Activated T-cell treated with anti-CD3 and anti-CD28 coated beads, Interleukin-2, amount 50 U/mL, for 48 hours (primary cell): ENCODE measurements at places on chromosomes 7 and 10.

- no peak for DNase-seq
Observed at GRCh38 chr10:131155876-131156230, 155.7 kb downstream of the TCERG1L start.

DNA sequence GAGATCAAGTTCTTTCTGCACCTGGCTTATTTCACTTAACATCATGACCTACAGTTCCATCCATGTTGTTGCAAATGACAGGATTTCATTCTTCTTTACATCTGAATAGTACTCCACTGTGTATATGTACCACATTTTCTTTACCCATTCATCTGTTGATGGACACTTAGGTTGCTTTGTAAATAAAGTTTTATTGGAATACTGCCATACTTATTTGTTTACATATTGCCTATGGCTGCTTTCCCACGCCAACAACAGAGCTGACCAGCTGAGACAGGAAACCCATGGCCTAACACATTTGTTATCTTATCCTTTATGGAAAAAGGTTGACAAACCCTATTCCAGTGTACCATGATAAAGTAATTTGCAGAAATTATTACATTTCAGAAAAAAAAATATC lies 153.7 kb downstream of the GLI3 start:
- no peak for DNase-seq

- peak; percentile 7 for DNase-seq
Observed at GRCh38 chr10:46285300-46285699, 1.5 kb upstream of the ANTXRL start.

- no peak for DNase-seq
Observed at GRCh38 chr7:120617275-120617674, 240.7 kb downstream of the TSPAN12 start.

DNA sequence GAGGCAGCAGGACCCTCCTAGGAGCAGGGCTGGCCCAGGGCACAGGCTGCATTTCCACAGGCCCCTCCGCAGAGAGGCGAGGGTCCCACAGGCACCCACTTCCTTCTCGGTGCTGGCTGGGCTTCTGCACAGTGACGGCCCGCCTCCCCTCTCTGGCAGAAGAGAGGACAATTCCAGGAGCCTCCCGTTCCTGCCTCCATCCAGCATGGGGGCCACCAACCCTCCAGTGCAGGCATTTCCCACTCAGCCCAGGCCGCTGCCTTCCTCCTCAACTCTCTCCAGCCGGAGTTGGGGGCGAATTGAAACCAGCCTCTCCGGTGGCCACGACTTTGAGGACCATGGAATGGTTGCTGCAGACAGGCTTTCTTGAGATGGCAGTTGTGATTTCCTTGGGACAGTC lies 125.0 kb upstream of the PPP2R2D start:
- no peak for DNase-seq

DNA sequence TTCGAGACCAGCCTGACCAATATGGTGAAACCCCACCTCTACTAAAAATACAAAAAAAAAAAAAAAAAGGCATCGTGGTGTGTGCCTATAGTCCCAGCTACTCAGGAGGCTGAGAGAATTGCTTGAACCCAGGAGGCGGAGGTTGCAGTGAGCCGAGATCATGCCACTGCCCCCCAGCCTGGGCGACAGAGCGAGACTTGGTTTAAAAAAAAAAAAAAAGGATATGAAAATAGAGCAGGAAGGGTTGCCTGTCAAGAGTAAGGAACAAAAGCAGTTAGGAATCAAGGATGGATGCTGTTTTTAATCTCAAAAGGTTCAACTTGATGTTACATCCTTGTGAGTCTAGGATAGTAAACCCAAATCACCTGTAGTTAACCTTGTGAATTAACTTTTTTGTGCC lies 11.8 kb upstream of the ASCC1 start:
- DNase-seq, result no peak

DNA sequence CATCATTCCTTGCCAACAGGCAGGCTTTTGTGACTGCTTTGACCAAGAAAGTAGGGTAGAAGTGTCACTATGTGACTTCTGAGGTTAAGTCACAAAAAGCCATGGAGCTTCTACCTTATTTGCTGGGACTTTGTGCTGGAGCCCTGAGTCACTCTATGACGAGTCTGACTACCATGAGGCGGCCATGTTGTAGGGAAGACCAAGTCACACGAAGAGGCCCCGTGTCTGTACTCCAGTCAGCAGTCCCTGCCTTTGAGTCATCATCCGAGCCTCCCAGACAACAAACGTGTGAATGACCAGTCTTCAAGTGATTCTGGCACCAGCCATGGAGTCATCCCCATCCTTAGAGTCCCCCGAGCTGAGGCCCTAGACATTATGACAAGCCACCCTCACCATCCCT lies 3.5 kb upstream of the MYL10 start:
- no peak for DNase-seq

GRCh38 chr7:39504963-39505362 lies 61.2 kb upstream of the YAE1 start:
- DNase-seq, result no peak

DNA sequence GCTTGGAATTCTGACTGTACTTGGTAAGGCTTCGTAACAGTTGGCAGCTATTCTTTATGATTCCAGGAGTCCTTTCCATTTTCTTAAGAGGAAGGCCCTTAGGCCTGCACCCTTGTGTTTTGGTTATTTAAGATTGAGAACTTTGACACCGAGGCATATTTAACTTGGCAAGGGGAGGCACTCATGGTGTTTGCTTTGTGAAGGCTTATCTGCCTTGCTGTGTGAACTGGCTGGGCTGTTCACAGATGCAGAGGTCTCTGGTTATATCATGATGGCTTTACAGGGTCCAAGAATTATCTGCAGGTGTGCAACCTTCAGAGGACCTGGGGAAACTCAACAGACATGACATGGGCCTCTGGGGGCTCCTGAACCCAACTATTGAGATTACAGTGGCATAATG lies 833 bp upstream of the PNLIPRP1 start:
- DNase-seq, result no peak

DNA sequence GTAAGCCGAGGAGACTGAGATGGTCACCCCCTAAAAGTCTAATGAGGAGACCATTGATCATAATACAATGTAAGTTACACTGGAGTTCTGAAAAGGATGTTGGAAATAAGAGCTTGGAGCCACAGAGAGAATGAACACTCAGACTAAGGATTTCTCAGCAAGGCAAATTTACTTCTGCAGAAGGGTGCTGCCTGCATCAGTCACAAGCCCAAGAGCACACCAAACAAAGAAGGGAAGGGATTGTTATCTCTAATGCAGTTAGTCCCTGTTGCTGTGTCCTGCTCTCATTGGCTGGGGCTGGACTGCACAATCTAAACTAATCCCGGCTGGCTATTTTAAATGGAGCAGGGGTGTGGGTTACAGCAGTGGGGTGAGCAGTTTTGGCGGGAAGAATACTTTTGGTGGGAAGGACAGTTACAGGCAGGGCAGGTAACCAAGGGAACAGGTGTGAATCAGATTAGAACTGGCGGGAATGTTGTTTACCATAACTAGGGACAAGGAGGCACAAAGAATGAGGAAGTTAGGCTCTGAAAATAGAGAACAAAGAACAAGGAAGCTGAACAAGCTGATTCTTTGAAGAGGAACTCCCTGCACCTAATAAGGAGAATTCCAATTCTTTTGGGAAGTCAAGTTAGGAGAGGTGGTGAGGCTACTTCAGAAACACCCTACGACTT lies 30.3 kb upstream of the TRIM24 start:
- no peak for DNase-seq

DNA sequence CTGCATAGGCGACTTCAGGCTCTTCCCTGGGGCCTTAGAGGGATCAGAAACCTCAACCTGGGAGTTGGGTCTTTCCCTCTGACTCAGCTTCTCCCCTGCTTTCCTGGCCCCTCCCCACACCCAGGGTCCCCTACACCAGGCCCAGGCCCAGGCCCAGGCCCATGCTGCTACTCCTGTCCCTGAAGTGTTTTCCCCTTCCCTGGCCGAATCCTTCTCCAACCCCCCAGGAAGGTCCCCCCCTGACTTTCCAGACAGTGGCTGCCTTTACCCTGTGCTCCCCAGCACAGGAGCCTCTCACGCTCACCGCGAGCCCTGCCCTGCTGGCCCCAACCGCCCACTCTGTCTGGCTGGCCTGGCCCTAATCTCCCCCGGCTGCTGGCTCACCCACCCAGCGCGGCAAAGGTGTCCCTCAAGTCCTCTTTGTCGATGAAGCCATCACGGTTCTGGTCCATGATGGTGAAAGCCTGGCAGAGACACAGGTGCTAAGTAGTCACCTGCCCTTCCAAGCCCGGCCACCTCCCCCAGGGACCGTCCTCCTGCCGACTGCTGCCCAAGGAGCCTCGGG lies 6.4 kb downstream of the MYL10 start:
- DNase-seq, result no peak

DNA sequence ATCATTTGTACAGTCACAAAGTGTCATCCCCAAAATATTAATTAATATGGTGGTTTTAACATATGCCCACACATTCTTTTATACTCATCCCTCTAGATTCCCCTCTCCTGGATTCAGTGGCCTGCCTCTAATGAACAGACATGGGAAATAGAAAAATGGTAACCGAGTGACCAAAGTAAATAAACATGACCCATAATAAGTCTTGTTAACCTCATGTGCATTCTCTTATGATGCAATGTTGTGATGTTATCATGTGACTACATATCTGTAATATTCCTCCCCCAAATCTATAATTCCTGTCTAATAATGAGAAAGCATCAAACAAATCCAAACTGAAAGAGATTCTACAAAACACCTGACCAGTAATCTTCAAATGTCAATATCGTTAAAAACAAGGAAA lies 164.5 kb upstream of the PRSS1 start:
- no peak for DNase-seq

DNA sequence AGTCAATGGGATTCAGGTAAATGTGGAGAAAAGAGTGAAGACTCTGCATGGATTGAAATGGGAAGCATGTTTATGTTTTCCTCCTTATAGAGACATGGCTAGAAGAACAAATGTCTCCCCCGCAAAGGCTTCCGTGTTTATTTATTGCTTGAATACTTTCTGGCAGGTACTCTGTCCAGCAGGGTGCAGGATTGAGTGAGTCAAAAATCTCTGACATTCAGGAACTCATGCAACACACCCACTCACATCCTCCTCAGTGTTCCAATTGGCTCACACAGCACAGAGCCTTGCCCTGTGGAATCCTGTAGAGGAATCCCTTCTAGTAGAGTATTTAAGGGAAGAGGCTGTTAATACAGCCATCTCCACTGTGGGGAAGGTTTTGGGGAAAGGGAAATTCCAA lies 290.3 kb upstream of the VWC2 start:
- no peak for DNase-seq

- no peak for DNase-seq
Observed at GRCh38 chr10:8969853-8970252, 915.4 kb downstream of the GATA3 start.

DNA sequence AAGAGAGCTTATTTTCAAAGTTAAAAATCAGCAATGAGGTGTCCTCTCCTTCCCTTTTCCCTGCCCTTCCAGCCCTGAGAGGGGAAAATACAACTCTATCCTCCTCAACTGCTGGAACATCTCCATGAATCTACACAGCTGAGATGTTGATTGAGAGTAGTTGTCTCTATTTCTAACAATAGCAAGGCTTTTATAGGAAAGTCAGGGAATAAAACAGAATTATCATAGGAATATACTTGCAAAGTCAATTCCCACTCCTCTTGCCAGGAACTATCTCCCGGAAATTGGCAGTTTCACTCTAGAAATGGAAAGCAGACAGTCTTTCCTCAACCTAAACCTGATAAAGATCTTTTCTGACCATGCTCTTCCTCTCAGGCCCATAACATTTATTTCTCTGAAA lies 8.8 kb downstream of the HGF start:
- no peak for DNase-seq

- no peak for DNase-seq
Observed at GRCh38 chr7:7148798-7149481, 33.4 kb upstream of the C1GALT1 start.

DNA sequence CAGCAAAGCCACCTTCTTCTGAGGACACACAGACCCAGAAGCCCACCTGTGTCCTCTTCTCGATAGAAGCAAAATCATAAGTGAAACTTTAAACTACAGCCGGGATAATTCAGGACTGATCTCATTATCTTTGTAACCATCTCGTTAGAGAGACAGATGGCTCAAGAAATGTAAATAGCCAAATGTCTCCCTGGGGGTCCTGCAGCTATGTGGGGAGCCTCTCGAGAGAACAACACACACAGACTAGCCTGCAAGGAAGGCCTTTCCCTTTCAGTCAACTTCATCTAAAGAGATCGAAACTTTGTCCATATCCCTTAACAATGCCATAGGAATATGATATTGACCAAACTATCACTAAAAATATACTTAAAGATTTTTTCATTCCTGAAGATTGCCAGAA lies 93.5 kb downstream of the VWC2 start:
- no peak for DNase-seq

DNA sequence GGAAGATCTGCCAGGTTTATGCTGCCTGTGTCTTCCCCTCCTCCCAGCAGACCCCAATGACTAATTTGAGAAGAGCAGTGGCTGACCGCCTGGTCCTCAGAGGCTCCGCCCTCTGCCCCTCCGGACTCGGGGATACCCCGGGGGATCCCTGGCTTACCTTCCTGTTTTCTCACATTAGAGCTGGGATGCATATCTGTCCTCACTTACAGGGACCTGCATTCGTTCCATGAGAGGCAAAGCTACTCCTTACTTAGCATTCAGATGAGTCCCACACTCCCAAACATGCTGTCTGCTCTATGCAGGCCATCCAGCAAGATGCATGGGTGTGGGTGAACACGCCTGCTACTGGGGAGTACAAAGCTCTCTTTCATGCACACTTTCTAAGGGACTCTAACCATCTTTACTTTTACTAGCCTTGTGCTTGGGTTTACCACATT lies 24.0 kb downstream of the VOPP1 start:
- DNase-seq, result no peak

DNA sequence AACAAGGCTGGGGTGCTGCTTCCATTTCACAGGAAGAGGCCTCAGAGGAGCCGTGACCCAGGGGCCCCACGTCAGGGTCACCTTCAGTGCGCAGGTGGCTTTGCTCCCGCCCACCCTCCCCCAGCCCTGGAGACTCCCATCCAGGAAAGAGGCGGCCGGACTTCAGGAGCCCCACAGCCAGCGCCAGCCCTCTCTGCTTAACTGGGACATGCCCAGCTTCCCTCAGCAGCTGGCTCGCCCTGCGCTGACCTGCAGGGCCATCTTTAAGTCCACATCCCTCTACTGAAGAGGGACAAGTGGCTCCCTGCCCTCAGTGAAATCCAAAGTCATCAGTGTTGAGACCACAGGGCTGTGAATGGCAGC lies 141.9 kb upstream of the PPP2R2D start:
- DNase-seq, result no peak

GRCh38 chr10:50512743-50513416 lies 110.9 kb downstream of the SGMS1 start:
- no peak for DNase-seq

DNA sequence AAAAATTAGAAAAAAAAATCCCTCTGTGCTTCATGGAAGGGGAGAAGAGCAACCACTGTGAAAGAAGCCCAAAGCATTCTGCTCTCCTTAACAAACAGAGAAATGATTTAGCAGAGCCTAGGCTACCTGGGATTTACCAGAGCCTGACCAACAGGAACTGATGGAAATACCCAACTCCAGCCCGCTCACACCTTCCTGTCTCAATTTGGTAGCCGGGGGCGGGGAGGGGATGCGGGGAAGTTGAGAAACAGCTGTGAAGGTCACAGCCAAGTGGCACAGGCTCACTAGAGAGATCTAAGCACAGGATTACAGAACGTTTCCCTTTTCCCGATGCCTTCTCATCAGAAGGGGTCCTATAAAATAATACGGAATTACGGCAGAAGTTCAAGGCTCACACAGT lies 17.6 kb downstream of the RSU1 start:
- DNase-seq, result peak; percentile 44

GRCh38 chr10:128972036-128972405 lies 495.0 kb upstream of the MGMT start:
- no peak for DNase-seq
